ENCODE measurements at places on chromosomes 1 and 21. TPM values are rescaled to one million over a fixed set of nuclear protein-coding genes. Genes with fewer than 3 reads are reported as not detected.
A peak's percentile ranks its signal among the peaks of the same experiment; 100 is the strongest.

DNA sequence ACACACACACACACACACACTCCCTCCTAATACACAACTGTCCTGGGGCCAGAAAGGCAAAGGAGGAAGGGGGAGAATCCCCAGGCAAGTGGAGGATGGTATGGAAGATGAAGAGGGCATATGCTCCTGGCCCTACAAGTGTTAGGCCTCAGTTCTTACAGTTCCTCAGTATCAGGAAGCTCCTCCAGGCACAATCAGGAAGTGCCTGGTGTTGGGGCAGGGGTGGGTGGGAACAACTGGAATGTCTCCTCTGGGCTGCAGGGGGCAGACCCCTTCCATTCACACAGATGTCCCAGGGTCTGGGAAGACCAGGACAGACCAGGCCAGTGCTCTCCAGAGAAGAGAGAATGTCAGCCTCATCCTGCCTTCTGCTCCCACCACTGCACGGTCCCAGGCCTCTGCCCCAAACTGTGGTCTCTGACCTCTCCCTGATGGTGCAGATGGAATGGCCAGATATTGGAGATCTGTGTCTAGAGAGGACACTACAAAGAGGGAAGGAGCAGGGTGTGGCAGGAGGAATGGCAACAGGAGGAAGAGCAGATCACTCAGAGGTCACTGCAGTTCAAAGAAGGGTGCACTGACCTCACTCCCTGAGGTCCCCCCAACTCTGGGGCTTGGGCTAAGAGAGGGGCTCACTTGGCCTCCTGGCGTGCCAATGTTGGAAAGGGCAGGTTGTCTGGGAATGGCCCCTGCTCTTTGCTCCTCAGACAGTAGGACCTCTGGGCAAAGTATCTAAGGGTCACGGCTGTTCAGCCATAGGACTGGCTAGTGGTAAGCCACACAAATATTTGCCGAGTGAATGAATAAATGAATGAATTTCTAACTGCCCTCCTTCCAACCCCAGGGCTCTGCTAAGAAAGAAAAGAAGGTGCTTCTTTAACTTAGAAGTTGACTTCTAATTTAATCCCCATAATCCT lies 2.5 kb upstream of the DENND2D start:
- H3K4me1 ChIP-seq = peaks cover 5% of the 10 kb centered on the region
- DNase-seq = peak; percentile 67
- H3K36me3 ChIP-seq = no peaks in the 10 kb centered on the region
- no peaks in the 10 kb centered on the region for H3K27me3 ChIP-seq
- no peak overlapping the region for H3K27ac ChIP-seq

- no peaks in the 10 kb centered on the region for H3K27me3 ChIP-seq
- H3K36me3 ChIP-seq = no peaks in the 10 kb centered on the region
- peak overlapping the region; percentile 11 for H3K4me3 ChIP-seq
Measured at GRCh38 chr1:184272175-184272866, 114.5 kb upstream of the C1orf21 start.

DNA sequence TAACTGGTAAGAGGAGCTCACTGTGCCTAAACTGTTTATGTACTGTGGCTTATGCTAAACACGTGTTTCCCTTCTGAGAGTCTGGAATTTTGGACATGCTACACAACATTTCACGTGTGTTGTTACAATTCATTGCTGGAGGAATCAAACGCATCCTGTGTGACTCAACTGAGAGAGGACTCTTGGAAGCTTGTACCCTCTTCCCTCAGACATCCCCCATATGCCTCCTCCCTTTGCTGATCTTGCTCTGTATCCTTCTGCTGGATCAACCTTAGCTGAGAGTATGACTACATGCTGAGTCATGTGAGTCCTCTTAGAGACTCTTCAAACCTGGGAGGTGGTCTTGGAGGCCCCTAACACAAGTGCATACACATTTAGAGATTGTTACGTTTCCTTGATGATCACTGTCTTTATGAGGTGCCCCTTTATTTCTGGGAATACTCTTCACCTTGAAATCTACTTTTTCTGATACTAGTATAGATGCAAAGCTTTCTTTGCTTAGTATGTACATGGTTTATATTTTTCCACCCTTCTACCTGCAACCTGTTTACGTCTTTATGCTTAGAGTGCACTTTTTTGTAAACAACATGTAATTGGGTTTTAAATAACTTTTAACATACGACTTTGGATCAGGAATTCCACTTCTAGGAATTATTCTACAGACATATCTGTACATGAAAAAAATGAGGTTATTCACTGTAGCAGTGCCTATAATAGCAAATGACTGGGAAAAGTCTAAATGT lies 8.7 kb downstream of the NPHP4 start:
- H3K4me1 ChIP-seq = no peaks in the 10 kb centered on the region
- DNase-seq = no peak
- peaks cover 14% of the 10 kb centered on the region for H3K36me3 ChIP-seq
- H3K27me3 ChIP-seq = no peaks in the 10 kb centered on the region

DNA sequence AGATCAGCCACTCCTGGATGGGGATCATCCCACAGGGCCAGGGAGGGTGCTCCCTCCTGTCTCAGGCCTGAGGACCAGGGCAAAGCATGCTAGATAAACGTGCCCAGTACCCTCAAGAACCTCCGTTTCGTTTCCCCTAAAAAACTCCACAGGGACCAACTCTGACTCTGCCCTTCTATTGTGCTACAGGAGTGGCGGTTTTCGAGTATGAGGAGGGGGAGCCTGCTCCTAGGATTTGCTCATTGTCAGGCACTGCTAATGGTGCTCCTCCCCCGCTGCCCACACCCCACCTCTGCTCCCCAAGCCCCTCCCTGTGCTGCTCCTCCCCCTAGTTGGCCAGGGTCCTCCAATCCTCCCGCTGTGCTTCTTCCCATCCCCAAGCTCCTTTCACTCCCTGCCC lies 32.0 kb downstream of the PGBD5 start:
- no peak overlapping the region for H3K4me3 ChIP-seq
- no peaks in the 10 kb centered on the region for H3K27me3 ChIP-seq
- no peaks in the 10 kb centered on the region for H3K36me3 ChIP-seq
- H3K27ac ChIP-seq = no peak overlapping the region

Gene ATAD3C
- 0.28 TPM for total RNA-seq

Gene GCSAML
- total RNA-seq = not detected

Gene IL12RB2
- 0.14 TPM for total RNA-seq
